CD4-positive, alpha-beta memory T cell (primary cell): ENCODE measurements at places on chromosomes 3 and 15.

GRCh38 chr3:129593595-129594339, 12.7 kb downstream of the PLXND1 start:
- peak; percentile 62 for DNase-seq

GRCh38 chr15:49692514-49693090, 71.8 kb downstream of the DTWD1 start:
- DNase-seq, result no peak

DNA sequence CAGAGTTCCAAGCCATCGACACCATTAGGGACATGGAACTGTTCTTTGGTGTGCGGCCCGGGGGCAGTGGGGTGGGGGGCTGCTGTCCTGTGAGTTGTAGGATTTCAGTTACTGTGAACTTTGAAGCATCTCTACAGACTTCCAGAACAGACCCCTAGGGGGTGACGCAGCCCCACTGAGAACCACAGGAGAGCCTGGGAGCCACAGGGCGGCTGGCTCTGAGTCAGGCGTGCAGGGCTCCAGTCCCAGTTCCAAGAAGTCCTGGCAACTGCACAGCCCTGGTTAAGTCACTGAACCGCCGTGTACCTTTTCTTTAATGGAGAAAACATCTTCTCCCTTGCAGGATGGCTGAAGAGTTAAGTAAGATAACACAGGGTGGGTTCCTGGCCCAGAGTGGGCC, 23.5 kb upstream of the LRTM1 start:
- DNase-seq, result no peak

- DNase-seq, result no peak
Observed at GRCh38 chr3:11734-12133, 184.8 kb upstream of the CHL1 start.

DNA sequence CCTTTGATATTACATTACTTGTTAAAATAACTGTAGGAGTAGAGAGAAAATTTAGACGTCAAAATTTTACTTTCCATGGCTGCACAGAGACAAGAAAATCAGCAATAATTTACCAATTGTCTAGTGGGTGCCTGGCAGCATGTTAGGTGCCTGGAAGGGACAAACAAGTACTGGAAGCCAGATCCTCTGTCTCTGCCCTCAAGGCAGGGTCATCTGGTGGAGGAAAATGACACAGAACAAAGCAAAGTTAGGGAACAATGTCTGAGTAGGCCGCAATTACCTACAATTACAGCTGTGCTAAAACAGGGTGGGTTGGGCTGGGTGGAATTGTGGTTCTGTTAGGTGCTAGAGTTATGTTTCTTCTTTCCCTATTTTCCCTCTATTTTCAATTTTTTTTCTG, 7.4 kb downstream of the CCDC174 start:
- DNase-seq, result no peak

DNA sequence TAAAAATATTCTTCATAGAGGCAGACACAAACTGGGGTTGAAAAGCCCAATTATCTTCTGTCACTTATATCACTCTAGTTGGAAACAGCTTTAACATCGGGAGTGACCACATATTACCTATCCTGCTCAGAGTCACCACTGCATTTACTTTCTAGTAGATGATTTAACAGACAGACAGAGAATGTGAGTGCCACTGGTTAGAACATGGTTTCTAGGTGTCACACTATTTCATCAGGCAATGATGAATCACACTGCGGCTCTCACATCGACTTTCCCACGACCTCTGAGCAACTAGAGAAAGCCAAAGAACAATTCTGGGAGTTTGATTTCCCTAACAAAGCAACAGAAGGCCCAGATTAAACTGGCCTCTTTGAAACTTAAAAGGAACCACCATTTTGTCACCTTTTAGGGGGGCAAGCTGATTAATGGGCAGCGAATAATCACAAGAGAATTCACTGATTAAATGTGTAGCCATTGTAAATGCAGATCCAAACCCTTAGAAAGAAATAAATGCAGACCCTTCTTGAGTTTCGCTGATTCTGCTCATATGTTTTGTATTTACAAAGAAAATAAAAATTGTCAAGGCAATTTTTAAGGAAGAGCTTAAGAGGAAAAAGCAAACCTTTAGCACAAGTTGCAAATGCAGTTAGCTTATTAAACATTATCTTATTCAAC, 112.6 kb upstream of the KBTBD8 start:
- DNase-seq, result no peak

DNA sequence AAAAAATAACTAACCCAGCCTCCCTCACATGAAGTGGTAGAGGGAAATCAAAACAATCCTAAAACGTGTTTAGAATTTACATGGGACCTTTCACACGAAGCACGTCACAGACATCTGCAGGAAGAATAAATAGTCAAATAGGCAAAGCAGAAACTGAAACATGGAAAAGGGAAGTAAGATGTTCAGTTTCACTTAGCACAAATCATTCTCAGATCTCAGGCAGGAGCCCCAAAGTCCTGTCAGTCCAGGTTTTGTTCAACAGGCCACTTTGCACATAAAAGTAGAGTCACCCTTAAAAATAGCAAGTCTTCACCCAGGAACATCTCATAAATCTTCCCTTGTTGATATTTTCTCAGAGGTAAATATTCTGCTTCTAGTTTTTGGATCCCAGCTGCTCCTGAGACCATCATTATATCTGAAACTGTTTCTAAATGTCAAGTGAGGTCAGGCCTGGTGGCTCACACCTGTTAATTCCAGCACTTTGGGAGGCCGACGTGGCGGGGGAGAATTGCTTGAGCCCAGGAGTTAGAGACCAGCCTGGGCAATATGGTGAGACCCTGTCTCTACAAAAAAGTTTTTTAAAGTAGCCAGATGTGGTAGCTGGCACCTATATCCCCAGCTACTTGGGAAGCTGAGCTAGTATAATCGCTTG, 1.9 kb downstream of the RUBCN start:
- DNase-seq, result no peak

DNA sequence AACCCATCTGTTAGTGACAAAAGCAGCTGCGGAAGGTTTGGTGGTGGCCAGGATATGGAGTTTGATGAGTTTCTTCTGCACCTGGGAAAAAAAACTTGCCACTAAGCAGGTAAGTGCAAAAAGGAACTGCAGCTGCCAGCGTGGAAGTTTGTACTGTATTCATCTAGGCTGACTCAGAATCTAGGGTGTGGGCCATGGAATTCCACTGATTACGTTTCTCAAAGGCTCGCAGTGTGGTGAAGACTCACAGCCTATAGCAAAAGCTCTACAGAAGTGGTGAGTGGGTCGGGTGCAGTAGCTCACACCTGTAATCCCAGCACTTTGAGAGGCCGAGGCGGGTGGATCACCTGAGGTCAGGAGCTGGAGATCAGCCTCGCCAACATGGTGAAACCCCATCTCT, 334.6 kb upstream of the GRM7 start:
- no peak for DNase-seq

- no peak for DNase-seq
Observed at GRCh38 chr3:171846597-171846996, 3.4 kb downstream of the TMEM212 start.

DNA sequence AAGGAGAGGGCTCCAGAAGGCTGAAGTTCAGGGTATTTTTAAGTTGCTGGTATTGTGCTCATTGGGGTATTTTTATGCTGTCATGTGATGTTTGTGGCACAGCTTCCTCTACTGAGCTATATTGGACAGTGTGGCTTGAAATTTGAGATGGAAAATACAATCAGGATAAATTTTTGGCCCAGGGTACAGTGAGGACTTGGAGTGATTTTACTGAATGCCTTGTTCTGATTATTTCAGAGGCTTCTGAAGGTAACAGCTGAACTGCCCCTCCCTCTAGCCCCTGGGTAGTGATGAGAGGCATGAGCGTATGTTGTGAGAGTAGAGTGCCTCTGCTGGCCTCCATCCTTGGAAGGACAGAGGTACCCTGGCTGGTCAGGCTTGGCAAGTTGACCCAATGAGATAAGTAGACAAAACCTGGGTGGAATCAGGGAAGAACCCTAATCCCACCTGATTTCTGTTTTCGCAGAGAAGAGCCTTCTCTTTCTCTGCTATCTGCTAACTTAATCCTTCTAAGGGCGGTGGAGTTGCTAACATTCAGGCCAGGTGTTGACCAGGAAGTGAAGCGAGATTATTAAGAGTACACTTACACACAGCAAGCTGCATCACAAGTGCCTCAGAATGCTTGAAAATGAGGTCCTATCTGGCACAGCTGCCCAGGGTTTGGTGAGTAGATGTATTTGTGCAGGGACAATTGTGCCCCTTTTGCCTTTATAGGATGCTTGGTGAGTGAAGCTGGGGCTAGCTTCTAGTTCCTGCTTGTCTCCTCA, 98.1 kb upstream of the CLSTN2 start:
- DNase-seq, result no peak
